ENCODE measurements at places on chromosomes 1 and 21.

GRCh38 chr21:27671207-27671606 is 704.3 kb upstream of the ADAMTS5 start:
- DNase-seq = no peak

GRCh38 chr1:183585038-183585437 is 5.2 kb downstream of the NCF2 start:
- no peak for DNase-seq

GRCh38 chr1:177937931-177938330 is 31.9 kb downstream of the SEC16B start:
- no peak for DNase-seq

DNA sequence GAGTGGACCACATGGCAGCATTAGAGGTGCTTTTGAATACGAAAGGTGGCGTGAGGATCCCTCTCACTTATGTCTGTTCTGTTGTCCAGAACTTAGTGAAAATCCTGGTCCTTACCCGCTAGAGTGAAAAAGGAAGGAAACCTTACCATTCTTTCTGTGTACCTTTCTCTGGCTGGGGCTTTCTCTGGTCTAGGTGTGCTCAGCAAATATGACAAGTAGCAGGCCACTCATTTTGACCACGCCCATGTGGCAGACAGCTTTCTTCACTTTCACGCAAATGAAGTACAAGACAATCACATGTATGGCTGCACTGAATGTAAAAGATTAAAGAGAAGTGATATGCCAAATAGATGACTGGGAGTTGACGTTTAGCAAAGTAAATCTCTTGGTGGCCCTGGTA is 131.9 kb downstream of the FGGY start:
- no peak for DNase-seq

DNA sequence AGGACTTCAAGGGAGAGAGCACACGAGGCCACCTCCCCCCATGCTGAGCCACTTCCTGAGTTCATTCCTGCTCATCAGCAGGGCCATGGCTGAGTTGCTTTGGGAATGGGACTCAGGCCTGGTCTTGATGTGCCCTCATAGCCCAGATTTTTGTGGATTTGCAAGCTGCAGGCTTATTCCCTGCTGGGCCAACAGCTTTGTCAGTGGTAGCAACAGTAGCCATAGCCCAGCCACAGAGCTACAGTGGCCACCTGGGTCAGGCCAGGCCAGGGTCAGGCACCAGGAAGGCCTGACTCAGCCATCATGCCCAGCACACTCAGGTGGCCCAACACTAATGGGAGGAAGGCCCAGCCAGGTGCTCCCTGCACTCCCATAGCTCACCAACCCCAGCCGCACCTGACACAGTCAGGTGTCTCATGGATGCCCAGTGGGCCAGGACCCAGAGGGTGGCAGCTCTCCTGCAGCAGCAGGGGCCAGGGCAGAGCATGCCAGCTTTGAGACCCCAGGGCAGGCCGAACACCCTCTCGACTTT is 33.5 kb downstream of the EPHA2 start:
- DNase-seq = no peak

DNA sequence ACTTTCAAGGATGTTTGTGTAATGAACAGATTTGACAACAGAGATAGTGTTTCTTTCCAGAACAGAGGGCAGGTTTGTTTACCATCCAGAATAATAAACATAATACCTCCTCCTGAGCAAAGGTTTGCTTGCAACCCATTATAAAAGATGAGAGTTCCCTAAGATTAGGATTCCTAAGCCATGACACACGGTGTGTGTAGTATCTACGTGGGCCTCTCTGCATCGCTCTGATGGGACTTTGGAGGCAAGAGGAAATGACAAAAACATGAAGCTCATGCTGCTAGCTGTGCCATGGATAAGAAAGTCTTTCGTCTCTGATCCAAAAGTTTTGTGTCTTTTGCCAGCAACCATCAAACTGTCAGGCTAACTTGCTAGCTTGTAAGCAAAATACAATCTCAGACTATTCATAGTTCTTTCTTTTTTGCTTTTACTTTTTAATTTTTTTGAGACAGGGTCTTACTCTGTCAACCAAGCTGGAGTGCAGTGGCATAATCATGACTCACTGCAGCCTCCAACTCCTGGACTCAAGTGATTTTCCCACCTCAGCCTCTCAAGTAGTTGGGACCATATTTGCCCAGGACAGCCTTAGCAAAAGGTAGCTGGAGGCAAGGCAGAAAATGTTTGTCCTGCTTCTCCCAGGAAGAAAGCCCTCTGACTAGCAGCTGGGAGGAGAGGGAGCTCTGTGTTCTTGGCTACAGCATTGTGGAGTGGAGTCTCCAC is 81.1 kb downstream of the LHX4 start:
- no peak for DNase-seq

- no peak for DNase-seq
Measured at GRCh38 chr1:233343262-233343661, 15.7 kb downstream of the MAP3K21 start.

DNA sequence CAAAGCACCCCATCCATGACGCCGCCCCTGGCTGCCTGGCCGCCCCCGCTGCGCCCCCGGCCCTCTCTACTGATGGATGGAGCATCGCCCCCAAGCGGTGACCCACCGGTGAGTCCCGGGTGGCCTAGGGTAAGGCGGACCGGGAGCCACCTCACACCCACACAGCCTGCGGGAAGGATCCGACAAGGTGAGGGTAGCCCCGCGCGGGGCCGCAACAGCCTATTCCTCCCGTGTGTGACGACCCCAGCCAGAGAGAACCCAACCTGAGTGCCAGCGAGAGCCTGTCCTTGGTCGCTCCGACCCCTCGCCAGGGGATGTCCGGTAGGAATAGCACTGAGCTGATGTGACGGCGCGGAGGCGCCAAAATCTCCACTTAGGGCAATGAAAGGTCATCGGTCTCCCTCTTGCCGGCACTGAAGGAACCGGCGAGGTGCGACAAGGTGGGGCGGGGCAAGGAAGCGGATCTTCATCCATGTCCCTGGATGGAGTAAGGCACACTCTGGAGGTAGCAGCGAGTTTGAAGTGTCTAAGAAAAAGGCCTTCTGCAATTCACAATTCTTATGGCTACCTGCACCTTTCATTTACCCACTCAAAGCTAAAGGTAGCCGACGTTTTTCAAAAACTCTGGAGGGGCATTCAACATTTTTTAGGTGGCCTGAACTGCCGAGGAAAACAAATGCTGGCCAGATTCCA is 19.7 kb upstream of the CHIA start:
- DNase-seq = no peak

GRCh38 chr1:21594935-21595897 is 73.9 kb downstream of the RAP1GAP start:
- peak; percentile 61 for DNase-seq

DNA sequence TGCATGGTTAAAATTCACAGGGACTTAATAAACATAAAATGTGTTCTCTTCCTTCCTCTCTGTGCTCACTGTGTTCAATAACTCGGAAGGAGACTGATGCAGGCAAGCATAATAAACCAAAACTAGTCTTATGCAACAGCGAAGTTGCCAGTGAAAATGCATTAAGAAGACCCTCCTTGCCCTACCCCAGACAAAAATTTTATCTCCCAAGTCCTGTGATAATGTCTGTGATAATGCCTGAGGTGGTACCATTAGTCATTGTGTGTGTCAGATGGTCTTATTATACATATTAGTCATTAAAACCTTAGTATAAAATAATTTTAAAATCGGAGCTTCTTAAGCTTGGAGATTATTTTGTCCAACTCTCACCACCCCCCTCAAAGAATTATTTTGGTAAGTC is 97.8 kb downstream of the NGF start:
- no peak for DNase-seq

Measured in KBM-7 (cell line).